ENCODE measurements at places on chromosomes 3 and 15.

DNA sequence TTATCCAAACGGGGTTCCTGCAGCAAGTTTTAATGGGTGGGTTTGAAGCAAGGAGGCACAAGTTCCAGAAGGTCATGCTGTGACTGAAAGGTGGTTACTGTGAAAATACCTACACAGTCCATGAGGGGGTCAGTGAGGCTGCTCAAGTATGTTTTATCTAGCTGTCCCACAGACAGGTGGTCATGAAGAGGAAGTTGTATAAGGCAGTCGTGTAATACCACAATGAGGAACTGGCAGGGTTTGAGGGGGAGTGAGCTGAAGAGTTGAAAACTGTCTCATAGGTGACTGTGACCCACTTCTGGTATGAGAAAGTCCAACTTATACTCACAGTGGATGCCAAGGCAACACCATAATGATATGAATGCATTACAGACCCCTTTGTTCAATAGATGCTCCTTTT, 856.8 kb downstream of the OTOL1 start:
- DNase-seq: no peak

GRCh38 chr15:45099549-45100165, 14.3 kb downstream of the DUOX2 start:
- DNase-seq: no peak

- DNase-seq: no peak
Measured at GRCh38 chr15:64854041-64854440, 12.3 kb downstream of the PLEKHO2 start.

GRCh38 chr3:35690271-35690670, 50.9 kb downstream of the ARPP21 start:
- no peak for DNase-seq

GRCh38 chr3:49471856-49472495, 1.9 kb downstream of the DAG1 start:
- no peak for DNase-seq

- no peak for DNase-seq
Measured at GRCh38 chr15:31091481-31091880, 10.0 kb downstream of the TRPM1 start.

Data from NCI-H1092 (cell line).